ENCODE measurements at places on chromosomes 4 and X.

DNA sequence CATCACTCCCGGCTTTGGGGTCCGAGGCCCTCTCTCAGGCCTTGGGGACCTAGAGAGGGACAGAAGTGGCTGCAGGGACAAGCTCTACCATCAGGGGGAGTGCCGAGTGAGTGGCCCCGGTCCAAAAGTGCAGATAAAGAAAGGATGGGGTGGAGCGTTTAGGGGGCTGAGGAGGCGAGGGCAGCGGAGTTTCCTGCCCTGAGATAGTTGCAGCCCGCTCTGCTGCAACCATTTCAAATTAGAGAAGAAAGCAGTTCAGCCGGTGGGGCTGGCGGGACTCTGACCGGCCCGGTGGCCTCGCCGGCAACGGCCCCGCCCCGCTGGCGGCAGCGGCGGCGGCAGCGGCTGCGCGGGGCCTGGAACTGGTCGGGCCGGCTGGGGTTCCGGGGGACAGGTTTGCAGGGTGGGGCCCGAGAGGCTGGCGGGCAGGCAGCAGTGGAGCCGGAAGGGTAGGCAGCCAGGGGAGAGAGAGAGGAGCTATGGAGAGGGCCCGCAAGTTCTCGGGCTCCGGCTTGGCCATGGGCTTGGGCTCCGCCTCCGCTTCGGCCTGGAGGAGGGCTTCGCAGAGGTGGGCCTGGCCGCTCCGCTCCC is 7.6 kb downstream of the DLG3 start:
- DNase-seq, result no peak

DNA sequence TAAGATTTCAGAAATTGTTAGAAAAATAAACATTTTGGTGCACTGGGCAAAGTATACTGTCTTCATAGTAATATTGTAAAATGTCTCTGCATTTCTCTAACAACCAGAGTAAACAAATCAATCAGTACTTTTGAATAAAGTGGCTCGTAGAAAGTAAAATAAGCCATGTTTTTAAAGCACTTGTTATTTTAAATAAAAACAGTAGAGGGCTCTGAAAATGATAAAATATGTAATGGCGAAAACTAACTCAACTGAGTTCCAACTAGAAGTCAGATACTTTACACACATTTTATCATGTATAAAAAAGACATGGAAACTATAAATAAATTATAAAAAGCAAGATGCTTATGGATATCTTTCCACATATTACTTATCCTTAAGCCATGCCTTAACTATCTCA is 1134.4 kb downstream of the PDHA2 start:
- DNase-seq, result no peak

DNA sequence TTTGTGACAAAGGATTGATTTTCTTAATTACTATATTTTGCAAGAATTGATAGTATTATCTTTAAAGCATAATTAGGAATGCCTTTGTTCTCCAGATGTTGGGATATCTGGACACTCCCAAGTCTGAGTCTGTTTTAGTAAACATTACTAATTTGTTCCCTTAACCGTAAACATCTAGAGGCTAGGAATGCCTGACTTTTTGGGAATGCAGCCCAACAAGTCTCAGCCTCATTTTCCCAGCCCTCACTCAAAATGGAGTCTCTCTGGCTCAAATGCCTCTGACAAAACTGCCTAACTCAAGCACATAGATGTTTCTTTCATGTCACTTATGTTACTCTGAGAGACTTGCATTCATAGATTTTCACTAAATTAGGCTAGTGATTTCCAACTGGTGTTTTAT is 297.0 kb upstream of the CLNK start:
- DNase-seq, result no peak

- DNase-seq, result no peak
Measured at GRCh38 chr4:138086611-138087041, 155.5 kb downstream of the SLC7A11 start.

DNA sequence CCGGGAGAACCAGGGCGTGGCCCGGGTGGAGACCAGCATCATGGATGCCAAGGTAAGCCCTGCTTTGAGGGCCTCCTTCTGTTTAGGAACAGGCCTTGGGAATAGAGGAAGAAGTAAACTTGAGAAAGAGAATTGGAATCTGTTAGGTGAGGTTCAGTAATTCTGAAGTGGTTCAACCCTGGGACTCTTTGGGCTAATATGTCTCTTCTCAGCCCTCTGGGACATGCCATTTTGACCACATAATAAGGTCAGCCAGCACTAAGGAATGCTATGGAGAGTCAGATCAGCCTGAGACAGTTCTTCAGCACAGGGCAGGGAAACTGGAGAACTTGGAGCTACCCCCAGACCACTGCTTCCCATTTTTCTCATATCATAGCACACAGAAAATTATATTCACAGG is 63.3 kb upstream of the PRPS1 start:
- DNase-seq, result no peak
